ENCODE measurements at places on chromosomes 7 and 10.

GRCh38 chr7:107043921-107044346, 571 bp upstream of the PRKAR2B start:
- DNase-seq, result no peak

GRCh38 chr7:134449680-134450079, 9.2 kb downstream of the AKR1B1 start:
- DNase-seq, result no peak

- DNase-seq, result no peak
These were observed 144.9 kb downstream of the SH3PXD2A start for GRCh38 chr10:103710490-103710889.

- peak; percentile 20 for DNase-seq
These were observed 1.1 kb downstream of the MARVELD1 start for GRCh38 chr10:97714401-97715258.

GRCh38 chr10:23439452-23439960, 631 bp downstream of the OTUD1 start:
- DNase-seq, result no peak

- no peak for DNase-seq
These were observed 117.2 kb downstream of the CNOT4 start for GRCh38 chr7:135392701-135393100.

GRCh38 chr10:72616716-72617115, 9.2 kb downstream of the MICU1 start:
- DNase-seq, result no peak

DNA sequence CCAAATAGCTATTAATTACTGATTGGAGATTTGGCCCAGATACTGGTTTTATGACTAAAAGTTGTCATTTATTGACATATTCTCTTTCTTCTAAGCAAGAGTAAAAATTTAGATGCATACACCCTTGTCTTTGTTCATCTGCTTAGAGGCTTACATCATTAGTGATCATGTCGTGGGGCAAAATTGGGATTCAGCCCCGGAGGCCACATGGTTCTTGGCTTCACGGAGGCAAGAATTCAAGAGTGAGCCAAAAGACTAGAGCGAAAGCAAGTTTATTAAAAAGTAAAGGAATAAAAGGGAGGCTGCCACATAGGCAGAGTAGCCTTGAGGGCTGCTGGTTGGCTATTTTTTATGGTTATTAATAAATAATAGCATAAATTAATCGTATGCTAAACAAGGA, 41.1 kb downstream of the MINPP1 start:
- DNase-seq, result no peak

DNA sequence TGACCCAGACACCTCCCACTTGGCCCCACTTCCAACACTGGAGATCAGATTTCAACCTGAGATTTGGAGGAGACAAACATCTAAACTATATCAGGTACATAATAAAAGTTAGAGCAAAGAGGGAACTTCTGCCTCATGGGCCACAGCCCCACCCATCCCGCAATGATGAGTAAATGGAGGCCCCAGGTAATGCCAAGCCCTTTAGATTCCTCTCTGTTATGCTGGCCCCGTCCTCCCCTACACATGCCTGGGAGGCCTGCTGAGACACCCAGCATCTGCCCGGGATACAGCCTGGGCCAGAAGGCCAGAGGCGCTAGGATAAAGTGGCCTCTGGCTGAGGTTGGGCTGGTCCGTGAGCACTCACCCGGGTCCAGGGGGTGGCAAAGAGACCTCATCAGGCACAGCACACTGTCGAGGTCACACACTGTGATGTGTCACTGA, 185.5 kb upstream of the SH2B2 start:
- DNase-seq, result no peak

DNA sequence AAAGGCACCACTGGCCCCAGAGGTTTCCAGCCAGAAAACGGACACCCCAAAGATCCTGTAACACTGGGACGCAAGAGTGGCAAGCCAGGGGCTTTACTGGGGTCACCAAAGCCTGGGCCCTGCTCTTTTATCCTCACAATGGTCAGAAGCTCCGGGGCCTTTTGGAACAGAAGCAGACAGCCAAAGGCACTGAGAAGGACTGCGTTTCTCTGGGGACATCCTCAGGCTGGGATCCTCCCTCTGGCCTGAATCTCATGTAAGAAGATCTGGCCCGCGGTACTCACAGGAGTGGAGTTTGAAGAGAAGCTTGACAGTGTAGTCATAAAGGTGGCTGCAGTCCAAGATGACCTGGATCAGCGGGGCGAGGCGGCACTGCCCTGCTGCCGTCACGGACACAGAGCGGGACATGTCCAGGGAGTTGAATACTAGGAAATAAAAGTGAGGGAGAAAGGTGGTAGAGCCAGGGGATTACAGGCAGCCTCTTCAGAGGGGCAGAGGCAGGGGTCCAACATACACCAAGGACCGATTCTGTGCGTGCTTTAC, 81.4 kb downstream of the SPDYE5 start:
- no peak for DNase-seq

- DNase-seq, result no peak
These were observed 43.0 kb upstream of the CDK1 start for GRCh38 chr10:60735244-60735643.

GRCh38 chr10:71900441-71901180, 49.6 kb upstream of the PSAP start:
- no peak for DNase-seq

- no peak for DNase-seq
These were observed 639.7 kb downstream of the AUTS2 start for GRCh38 chr7:70237831-70238575.

DNA sequence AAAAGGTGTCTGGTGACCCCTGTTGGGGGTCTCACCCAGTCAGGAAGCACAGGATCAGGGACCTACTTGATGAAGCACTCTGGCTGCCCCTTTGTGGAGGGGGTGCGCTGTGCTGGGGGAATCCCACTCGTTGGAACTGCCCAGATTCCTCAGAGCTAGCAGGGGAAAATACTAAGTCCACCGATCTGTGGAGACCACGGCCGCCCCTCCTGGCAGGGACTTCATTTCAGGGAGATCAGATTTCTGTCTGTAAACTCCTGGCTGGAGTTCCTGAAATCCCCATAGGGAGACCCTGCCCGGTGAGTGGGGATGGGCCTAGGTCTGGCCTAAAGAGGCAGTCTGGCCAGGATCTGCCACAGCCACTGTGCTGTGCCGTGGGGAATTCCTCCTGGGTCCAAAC, 79.3 kb upstream of the ADCY1 start:
- no peak for DNase-seq

DNA sequence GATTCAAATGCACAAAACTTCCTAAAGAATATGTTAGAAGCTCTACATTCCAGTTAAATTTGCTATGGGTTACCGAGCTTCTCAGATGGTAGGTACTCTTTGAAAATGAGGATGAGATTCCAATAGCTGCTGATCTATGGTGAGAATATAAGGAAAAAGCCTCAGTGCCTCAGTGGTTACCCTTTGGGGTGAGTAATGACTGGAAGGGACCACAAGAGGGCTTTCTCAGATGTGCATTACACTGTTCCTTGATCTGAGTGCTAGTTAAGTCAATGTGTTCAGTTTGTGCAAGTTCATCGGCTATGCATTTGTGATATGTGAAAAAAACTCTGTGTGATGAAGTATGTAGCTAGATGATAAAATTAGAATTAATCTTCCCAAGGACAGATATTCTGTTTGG, 3.5 kb downstream of the NRCAM start:
- DNase-seq, result no peak

DNA sequence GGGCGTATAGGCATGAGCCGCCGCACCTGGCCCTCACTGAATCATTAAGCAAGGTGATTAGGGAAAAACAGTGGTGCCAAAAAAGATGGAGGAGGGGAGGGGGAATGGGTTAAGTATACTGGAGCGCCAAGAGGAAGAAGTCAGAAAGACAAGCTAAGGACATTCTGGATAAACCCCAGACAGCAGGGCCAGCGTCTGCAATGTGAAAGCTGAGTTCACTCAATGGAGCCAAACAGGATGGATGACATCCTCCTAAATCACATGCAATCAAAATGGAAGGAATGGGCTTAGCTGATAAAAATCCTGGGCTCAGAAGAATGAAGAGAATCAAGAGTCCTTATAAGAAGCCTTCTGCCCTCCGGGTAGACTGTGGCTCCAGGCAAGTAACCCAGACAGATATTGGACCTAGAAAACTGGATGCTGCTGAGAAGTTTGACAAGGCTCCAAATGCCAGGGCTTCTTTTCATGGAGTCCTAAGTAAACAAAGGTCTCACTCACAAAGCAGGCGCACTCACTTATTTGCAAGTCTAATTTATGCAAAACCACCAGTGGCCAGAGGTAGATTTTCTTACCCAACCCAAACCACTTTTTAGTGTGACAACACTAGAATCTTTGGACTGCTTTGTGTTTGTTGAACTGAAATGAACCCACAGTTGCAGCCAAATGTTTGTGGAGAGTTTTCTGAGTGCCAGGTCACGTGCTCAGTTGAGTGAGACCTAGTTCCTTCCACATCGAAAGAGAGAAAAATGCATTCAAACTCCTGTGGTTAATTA, 519.1 kb upstream of the AUTS2 start:
- no peak for DNase-seq

- DNase-seq, result no peak
These were observed 313.1 kb upstream of the DGKB start for GRCh38 chr7:15215616-15216015.

- DNase-seq, result no peak
These were observed 161.4 kb downstream of the GFRA1 start for GRCh38 chr10:116111483-116112095.

- no peak for DNase-seq
These were observed 37.7 kb downstream of the INSYN2A start for GRCh38 chr10:127158662-127159061.

- no peak for DNase-seq
These were observed 46.0 kb downstream of the ATAD1 start for GRCh38 chr10:87771871-87772500.

DNA sequence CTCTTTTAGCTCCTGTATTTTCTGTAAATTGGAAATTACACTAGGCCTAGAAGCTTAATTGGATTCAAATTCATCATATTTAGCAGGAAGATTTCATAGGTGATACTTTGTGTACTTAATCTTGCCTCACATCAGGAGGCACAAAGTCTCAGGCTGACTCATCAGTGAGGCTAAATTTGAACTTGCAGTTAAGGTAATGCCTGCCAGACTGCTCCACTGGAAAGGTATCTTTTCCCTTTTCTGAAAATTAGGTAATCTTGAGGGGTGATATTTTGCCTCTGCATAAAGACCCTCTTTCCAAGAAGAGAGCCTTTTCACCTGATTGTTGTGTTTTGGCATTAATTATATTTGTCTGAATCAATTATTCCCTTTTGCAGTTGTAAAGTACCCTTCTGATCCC, 14.6 kb downstream of the PPIA start:
- DNase-seq, result no peak

GRCh38 chr7:158829021-158829341, 328 bp downstream of the ESYT2 start:
- peak; percentile 76 for DNase-seq

GRCh38 chr10:89213191-89213808, 6.2 kb upstream of the CH25H start:
- DNase-seq, result peak; percentile 65

GRCh38 chr7:132743974-132744373, 167.7 kb upstream of the PLXNA4 start:
- no peak for DNase-seq

DNA sequence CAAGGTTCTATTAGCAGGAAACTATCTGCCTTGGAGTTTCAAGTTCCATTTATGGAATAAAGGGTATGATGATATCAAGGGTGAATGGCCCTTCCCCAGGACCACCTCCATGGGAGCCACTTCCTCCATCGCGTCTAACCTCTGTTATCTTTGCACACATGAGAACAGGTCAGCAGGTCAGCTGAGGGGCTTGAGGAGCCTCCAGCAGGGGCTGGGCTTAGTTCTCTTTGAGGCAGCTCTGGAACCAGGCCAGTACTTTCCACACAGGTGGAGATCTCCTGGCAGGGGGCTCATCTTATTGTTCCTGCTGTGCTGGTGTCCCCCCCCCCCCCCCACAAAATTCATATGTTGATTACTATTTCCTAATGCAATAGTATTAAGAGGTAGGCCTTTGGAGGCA, 472.2 kb upstream of the ZMIZ1 start:
- no peak for DNase-seq

DNA sequence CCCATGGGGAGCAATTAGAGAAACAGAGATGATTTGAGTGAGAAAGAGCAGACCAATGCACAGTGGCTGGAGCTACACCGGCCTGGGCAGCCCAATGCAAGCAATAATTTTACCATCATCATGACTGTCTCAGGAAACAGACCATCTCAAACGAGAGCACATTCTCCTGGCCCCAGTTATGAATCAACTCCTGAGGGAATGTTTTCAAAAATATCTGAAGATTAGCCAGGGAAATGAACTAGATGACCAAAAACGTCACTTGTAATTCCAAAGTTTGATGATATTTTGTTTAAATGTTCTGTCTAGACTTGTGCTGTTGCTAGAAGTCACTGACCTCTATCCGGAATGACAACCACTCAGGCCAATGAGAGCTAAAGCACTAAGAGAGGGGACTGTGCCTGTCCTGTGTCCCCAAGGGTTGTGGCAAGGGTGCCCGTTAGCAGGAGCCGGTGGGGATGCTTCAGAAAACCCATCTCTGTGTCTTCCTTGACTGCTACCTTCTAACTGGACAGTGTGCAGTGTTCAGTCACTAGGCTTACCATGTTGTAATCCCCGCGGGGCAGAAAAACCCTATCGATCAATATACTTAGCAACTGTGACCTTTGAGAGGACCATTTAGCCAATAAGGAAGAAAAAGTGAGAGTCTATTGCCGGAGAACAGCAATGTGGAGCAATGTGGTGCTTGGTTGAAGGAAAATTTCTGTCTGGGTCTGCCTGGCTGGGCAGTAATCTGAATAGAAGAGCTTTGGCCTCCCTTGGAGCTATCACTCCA, 202.4 kb downstream of the ADAM12 start:
- no peak for DNase-seq

GRCh38 chr7:105269397-105269796, 119.3 kb downstream of the SRPK2 start:
- peak; percentile 27 for DNase-seq

GRCh38 chr7:2673934-2674333, 14.1 kb upstream of the AMZ1 start:
- DNase-seq, result no peak

- peak; percentile 87 for DNase-seq
These were observed 66.9 kb downstream of the STK17A start for GRCh38 chr7:43649755-43650274.

GRCh38 chr10:22148961-22149360, 68.9 kb downstream of the EBLN1 start:
- DNase-seq, result no peak

GRCh38 chr7:46145412-46145811, 224.3 kb upstream of the IGFBP3 start:
- DNase-seq, result no peak

DNA sequence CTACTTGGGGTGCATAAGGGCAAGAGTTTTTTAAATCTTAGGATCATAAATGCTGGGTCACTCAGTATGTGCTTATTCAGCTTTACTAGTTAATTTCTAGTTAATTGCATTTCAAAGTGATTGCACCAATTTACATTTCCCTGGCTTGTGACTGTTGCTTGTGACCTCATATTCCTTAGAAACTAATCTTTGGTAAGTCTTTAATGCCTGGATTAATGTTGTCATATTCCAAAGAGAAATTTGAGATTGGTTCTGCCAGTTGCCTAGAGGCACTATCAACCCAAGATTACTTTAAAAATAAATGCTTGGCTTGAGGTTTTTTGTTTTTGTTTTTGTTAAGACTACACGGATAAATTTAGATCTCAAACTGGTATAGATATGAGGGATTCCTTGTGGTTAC, 103.1 kb downstream of the ANK3 start:
- no peak for DNase-seq

- no peak for DNase-seq
These were observed 997.0 kb upstream of the POT1 start for GRCh38 chr7:125926621-125927020.

GRCh38 chr7:108335269-108335918, 120.8 kb downstream of the NRCAM start:
- no peak for DNase-seq

- no peak for DNase-seq
These were observed at the start of gene CYP2C18 for GRCh38 chr10:94683214-94684054. Gene CYP2C18, plus strand, starts transcription at chr10:94683729. Its CDS starts 91 bp downstream, at chr10:94683820.
